Stimulated activated CD8-positive, alpha-beta memory T cell treated with anti-CD3 and anti-CD28 coated beads, Interleukin-15, amount 100 ng/mL, for 24 hours (primary cell): ENCODE measurements at places on chromosomes 11 and 22.

- DNase-seq = no peak
Observed at GRCh38 chr11:33723238-33723881, 12.9 kb downstream of the CD59 start.

- DNase-seq = no peak
Observed at GRCh38 chr22:24810043-24810749, 4.2 kb downstream of the SGSM1 start.

DNA sequence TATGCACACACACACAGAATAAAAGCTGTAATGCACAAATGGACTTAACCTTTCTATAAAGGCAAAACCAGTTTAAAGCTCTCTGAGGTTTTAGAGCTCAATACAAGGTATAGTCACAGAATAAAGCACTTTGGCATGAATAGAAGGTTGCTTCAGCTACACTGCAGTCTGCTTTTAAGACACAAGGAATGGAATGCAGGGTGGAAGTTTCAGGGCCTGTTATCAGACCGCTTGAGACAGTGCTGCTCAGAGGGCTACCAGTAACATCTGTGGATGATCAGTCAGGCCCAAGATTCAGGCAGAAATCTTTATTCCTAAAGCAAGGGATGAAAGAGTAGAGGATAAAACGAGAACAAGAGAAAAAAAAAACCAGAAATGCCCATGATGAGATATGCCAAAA is 46.7 kb downstream of the CD44 start:
- no peak for DNase-seq

DNA sequence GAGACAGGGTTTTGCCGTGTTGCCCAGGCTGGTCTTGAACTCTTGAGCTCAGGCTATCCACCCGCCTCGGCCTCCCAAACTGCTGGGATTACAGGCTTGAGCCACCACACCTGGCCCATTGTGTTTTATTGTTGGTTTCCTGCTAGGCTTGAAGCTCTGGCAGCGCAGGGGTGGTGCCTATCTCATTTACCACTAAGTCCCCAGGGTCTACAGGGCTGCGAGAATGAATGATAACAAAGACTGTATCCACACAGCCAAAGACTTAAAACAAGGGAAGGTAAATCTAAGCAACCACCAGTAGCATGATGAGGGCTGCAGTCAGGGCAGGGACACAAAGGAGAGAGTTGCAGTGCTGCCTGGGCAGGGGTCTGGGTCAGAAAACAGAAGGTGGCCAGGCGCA is 37.3 kb upstream of the XBP1 start:
- DNase-seq = no peak

GRCh38 chr11:128525411-128526243 is 61.7 kb downstream of the ETS1 start:
- no peak for DNase-seq

- no peak for DNase-seq
Observed at GRCh38 chr11:126646701-126647557, 291.4 kb downstream of the ST3GAL4 start.

DNA sequence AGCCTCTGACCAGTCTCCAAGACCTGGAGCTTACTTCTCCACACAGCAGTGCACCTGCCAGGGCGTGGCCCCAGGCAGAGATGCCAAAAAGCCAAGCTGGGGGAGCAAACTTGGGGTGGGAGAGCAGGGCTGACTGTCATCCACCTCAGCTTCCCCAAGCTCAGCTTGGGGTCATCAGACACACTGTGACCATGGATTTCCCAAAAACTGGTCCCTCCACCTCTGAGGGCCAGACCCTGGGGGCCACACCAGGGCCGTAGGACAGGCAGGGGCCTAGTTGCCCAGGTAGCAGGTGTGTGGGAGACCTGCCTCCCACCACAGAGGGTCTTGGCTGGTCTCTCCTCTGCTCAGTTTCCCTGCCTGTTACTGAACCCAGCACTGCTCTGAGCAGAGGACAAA is 30.6 kb downstream of the ARVCF start:
- DNase-seq = no peak

DNA sequence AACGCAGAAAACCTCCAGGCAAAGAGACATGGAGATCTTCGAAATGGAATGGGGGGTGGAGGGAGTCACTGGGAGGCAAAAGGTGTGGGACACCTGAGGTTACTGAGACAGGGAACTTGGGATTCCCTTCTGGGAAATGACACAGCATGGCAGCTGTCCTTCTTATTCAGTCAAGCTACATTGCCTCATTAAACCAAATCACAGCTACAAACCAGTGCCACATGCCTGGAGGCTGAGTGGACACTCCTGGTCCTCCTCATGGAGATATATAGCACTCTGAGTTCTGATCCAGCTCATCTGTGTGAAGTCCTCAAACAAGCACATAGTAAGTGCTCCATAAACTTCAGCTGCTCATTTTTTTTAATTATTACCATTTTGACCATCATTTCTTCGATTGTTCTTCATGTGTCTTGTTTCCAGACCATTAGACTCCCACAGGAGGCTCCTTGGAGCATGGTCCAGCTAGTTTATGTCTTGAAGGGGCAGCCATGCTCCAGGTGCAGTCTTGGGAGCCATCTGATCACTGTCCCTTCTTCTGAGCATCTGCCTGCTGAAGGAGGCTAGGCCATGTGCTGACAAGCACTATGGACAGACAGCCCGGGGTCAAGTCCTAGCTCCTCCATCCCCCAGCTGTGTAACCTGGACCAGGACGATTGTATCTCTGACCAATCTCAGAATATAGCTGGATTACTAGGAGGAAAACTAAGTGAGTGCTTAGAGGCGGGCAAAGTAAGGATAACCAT is 9.7 kb upstream of the FXYD2 start:
- DNase-seq = no peak

GRCh38 chr22:36480941-36481392 is 473 bp downstream of the TXN2 start:
- no peak for DNase-seq
